ENCODE measurements at places on chromosomes 6 and 20.

DNA sequence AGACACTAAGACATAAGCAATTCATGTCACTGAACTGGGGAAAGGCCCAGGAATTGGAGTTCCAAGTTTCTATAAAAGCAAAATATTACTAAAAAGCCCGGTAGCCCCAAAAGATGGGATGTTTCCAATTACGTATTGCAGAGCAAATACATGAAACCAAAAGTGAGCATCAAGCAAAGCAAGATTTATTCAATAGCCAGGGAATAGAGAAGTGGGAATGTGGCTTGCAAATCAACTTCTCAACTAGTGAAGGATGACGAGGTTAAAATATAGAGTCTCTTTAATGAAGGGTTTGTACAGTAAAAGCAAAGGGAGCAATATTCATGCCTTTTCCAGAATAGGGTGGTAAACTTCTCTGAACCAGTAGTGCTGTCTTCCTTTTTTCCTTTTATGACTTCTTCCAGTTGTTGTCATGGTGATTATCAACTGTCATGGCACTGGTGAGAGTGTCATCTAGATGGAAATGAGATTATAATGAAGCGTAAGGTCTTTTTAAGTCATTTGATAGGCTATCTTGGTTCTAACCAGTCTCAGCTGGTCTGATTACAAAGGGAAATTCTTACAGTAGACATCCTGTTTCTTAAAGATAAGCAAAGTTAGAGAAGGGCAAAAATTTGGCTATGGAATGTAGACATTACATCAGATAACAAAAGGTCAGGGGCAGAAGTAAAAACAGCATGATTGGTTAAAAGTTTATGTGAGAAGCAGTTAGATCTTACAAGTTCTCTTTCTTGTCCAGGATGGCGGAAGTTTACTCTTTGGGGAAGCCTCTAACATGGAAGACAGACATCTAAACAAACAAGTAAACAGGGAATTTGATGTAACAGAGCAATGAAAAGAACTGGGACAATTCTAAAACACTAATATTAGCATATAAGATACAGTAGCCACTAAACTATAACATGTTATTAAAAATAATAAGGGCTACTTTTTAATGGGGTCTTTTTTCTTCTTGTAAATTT lies 96.9 kb downstream of the TBX18 start:
- DNase-seq, result no peak

DNA sequence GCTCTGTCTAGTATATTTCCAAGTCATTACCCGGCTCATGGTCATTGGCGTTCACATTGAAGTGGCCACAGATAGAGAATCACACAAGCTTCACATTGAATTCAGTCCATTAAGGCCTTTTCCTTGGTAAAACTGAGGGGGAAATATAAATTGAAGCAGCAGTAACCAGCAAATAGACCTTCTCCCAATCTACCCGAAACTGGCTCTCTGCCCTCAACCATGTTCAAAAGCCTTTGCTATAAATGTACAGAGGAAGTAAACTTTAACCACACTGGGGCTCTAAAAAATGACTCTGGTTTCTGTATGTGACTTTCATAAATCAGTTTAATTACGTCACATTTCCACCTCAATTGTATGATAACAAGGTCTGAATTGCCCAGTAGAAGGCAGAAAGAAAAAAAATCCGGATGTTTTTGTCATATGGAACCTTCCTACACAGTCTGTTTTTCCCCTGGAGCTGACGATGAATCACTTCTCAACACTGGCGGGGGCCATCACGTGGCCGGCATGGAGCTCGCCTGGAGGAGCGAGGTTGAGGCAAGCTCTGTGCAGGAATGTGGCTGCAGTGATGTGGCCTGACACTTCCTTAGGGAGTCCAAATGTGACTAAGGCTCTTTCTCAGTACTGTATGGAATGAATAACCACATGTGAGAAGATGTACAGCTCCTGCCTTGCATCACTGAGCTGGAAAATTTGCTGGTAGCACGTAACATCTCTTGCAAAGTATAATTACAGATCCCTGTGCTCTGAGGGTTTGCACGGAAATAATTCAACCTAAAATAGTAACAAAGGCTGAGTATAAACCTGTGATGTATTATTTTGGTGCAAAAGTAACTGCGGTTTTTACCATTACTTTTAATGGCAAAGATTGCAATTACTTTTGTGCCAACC lies 58.6 kb upstream of the SNX9 start:
- DNase-seq, result peak; percentile 55

- DNase-seq, result peak; percentile 87
These were observed 50.3 kb upstream of the GFRAL start for GRCh38 chr6:55276745-55277530.

DNA sequence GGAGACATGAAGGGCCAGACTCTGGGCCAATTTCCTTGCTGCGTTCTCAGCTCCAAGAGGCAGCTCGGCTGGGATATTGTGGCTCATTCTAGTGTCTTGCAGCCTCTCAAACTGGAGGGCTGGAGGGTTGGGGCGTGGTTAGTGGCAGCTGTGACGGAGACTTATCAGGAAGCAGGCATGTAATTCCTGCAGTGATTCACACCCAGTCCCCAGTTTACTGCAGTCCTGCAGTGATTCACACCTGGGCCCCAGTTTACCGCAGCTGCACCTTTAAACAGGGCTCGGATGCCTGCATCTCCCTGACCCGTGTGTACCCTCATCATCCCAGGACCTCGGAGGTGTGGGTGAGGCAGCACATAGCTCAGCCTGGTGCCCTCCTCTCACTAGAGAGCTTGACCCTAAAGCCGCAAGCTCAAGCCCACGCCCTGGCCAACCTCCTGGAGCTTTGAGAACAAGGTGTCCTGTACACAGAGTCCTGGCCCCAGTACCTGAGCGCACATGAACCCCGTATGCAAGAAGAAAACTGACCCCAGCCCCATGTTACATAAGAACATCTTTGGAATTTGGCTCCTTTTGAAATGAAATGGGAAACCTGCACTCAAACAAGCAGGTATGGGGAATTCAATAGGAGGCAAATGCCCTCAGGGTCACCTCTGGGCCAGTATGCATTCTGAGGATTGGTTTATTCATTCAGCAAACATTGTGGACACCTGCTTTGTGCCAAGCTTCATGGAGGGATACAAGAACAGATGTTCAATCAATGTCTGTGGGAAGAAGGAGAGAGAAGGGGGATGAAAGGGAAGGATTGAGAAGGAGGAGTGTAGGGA lies 55.3 kb upstream of the FAM83D start:
- no peak for DNase-seq

GRCh38 chr20:12413116-12413515 lies 495.4 kb downstream of the BTBD3 start:
- DNase-seq, result no peak

DNA sequence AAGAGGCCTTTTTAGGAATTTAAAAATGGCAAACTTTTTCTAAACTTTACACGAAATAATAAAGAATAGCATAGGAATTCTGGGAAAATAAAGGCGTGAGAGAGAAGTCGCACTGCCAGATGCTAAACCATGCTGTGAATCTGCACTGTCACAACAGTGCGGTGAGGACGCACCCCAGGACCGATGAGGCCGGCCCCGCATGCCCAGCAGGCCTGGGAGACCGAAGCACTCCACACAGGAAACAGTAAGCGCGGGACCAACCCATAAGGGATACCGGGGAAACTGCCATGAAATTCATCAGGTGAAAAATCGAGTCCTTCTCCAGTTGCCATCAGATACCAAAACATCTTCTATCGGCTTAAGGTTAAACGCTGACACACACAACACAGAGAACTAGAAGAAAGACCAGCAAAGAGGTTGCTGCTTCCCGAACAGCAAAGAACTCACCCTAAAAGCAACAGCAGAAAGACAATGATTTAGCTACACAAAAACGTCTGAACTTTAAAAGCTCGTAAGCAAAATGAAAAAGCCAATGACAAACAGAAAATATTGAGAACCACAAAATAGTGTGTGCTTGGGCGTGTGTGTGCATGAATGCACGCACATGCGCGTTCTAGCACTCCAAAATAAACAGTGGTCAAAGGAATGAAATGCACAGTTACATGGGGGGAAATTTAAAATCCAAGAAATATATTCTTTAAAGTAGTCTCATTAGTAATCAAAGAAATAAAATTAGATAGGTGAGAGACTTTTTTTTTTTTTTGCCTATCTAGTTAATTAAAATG lies 15.4 kb downstream of the RAMACL start:
- DNase-seq, result no peak

- DNase-seq, result no peak
These were observed 44.5 kb downstream of the ARID1B start for GRCh38 chr6:156821707-156822106.

DNA sequence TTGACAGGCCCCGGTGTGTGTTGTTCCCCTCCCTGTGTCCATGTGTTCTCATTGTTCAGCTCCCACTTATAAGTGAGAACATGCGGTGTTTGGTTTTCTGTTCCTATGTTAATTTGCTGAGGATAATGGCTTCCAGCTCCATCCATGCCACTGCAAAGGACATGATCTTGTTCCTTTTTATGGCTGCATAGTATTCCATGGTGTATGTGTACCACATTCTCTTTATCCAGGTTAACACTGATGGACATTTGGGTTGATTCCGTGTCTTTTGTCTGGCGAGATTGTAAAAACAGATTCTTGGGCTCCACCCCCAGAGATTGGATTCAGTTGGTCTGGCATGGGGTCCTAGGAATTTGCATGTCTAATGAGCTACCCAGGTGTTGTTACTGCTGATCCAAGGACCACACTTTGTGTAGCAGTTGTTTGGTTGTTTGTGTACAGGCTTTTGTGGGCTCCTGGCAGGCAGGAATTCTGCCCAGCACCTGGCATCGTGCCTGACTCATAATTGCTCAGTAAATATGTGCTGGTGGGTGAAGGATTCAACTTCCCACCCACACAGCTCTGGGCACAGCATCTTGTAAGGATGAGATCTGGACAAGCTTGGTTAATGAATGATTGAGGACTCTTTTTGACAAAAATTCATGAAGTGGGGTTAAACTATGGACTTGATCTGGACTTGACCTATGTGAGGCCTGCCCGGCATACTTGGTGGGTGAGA lies 5.2 kb downstream of the TOX2 start:
- no peak for DNase-seq

GRCh38 chr6:12064131-12064530 lies 52.0 kb downstream of the HIVEP1 start:
- DNase-seq, result no peak

DNA sequence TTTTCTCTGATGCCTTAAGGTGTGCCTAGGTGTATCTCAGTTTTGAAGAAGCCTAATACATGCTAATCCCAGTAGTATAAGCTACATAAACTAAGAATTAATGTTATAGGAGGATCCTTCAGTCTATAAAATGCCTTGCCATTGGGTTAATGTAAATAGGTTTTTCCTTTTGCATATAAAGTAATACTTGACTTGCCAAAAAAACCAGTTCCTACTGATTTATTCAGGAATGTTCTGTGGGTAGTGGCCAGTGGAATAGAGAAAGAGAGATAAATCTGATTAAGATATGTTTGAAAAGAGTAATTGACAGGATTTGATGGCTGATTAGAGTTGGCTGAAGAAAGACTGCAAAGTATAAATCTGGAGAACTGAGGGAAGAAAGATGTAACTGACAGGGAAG lies 273.4 kb downstream of the ZFAND3 start:
- DNase-seq, result no peak

All from SK-N-MC (cell line).